Neural crest cell (in vitro differentiated cells): ENCODE measurements at places on chromosomes 2 and 18. TPM values are rescaled to one million over a fixed set of nuclear protein-coding genes. Genes with fewer than 3 reads are reported as not detected.

Gene CCDC195
- not detected in 2 replicates for total RNA-seq

Gene KIAA2012
- 0.07 and 0.34 TPM in 2 replicates for total RNA-seq

Gene CENPO
- 69.3 and 69.7 TPM in 2 replicates for total RNA-seq

Gene GLI2
- total RNA-seq: 48.8 and 49.1 TPM in 2 replicates

GRCh38 chr2:101152272-101153076, 1.3 kb upstream of the TBC1D8 start:
- H3K27me3 ChIP-seq: peaks cover 55% of the 10 kb centered on the region
- H3K4me3 ChIP-seq: peak overlapping the region; percentile 87
- no peak for DNase-seq
- H3K4me1 ChIP-seq: peaks cover 25% of the 10 kb centered on the region
- no peak overlapping the region for H3K27ac ChIP-seq

- no peak for DNase-seq
- H3K4me1 ChIP-seq: peaks cover 4% of the 10 kb centered on the region
- H3K4me3 ChIP-seq: no peak overlapping the region
- H3K36me3 ChIP-seq: peaks cover 4% of the 10 kb centered on the region
These were observed 7.1 kb downstream of the HOXD3 start for GRCh38 chr2:176164201-176164600.

- H3K27me3 ChIP-seq: no peaks in the 10 kb centered on the region
- H3K4me1 ChIP-seq: peaks cover 29% of the 10 kb centered on the region
- no peaks in the 10 kb centered on the region for H3K36me3 ChIP-seq
- no peak for DNase-seq
These were observed 13.9 kb downstream of the PELI1 start for GRCh38 chr2:64130333-64130732.
